Astrocyte (in vitro differentiated cells and primary cell): ENCODE measurements at places on chromosomes 5 and 9. TPM values are rescaled to one million over a fixed set of nuclear protein-coding genes. Genes with fewer than 3 reads are reported as not detected.
A peak's percentile ranks its signal among the peaks of the same experiment; 100 is the strongest.

PDZD2 gene
- total RNA-seq = 6.5 and 10.3 TPM in 2 replicates

BTNL8 gene
- total RNA-seq = not detected in 2 replicates

GRCh38 chr9:108978205-108978604, 35.1 kb downstream of the CTNNAL1 start:
- no peak for DNase-seq

GRCh38 chr5:15966066-15966640, 213.4 kb downstream of the MARCHF11 start:
- DNase-seq = peak; percentile 11

GRCh38 chr5:120297616-120298015, 166.5 kb upstream of the PRR16 start:
- peak; percentile 30 for DNase-seq

DNA sequence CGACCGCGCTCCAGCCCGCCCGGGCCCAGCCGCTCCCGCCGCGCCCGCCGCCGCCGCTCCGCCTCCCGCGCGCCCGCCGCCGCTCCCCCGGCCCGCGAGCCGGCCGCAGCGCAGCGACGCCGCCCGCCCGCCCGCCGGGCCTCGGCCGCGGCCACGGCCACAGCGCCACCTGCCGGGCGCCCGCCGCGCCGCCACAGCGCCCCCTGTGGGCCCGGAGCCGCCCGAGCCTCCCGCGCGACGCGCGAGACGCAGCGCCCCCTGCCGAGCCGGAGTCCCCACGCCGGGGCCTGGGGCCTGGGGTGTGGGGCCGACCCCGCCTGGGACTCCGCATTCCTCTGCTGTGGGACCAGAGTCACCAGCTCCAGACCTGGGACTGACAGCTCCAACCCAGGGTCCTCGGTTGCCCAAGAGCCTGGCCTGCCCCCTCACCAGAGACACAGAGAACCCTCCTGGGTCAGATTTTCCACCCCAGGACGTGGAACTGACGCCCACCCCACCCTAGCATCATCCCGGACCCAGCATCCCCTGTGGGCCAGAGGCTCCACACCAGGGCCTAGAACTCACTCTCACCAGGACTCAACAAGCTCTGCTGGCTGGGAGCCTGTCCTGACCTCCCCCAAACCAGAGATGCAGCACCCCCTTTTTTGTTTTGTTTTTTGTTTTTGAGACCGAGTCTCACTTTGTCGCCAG, at the start of gene RAPGEF1:
Gene RAPGEF1 (minus strand): TSS at position 118 of the 690 bp plus-strand sequence. CDS start 246 bp downstream, outside the sequence.
- DNase-seq = no peak

GRCh38 chr5:89097103-89097502, 214.1 kb upstream of the MEF2C start:
- no peak for DNase-seq

DNA sequence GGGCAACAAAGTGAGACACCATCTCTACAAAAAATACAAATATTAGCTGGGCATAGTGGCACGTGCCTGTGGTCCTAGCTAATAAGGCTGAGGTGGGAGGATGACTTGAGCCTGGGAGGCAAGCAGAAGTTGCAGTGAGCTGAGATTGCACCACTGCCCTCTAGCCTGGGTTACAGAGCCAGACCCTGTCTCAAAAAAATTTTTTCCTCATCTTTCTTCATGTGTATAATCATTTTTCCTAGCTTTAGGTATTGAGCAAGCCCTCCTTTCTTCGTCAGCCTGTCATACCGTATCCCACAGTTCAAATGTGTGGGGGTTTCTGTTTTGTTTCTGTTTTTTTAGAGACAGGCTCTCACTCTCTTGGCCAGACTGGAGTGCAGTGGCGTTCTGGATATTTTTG, 41.3 kb downstream of the EHMT1 start:
- no peak for DNase-seq

GRCh38 chr9:73515216-73515615, 363.6 kb downstream of the ANXA1 start:
- DNase-seq = no peak
